ENCODE measurements at places on chromosomes 16 and 17.

GRCh38 chr17:74816905-74817620 is 40.9 kb upstream of the NAT9 start:
- DNase-seq, result no peak

- DNase-seq, result peak; percentile 63
Measured at GRCh38 chr16:51146256-51146924, 4.7 kb downstream of the SALL1 start.

- DNase-seq, result no peak
Measured at GRCh38 chr16:7017006-7017662, 315.5 kb upstream of the RBFOX1 start.

GRCh38 chr16:85420501-85421337 is 192.4 kb upstream of the GSE1 start:
- DNase-seq, result peak; percentile 42

DNA sequence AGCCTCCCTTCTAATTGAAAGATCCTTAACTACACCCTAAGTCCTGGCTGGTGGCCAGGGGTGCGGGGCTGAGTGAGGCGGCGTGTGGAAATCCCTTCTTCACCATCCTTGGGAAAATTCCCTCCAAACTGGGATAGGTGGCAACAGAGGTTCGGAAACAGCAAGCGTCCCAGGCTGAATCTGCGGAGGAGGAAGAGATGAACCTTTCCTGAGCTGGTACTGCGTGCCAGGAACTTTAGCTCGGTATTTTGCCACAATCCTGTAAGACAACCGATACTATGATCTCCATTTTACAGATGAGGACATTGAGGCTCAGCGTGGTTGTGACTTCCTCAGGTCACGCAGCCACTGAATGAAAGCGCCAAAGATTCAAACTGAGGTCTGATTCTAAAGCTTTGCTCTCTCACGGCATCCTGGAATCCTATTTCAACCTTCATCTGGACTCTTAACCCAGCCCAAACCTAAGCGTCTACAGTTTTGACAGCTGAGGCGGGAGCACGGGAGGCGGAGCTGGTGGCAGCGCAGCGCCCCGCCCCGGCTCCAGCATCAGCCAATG is 583 bp upstream of the CYLD start:
- DNase-seq, result no peak

GRCh38 chr17:49018116-49018612 is 21.0 kb downstream of the IGF2BP1 start:
- DNase-seq, result no peak

GRCh38 chr16:85998868-85999729 is 100.1 kb downstream of the IRF8 start:
- DNase-seq, result no peak

GRCh38 chr16:67411339-67411738 is 4.9 kb downstream of the ZDHHC1 start:
- no peak for DNase-seq

DNA sequence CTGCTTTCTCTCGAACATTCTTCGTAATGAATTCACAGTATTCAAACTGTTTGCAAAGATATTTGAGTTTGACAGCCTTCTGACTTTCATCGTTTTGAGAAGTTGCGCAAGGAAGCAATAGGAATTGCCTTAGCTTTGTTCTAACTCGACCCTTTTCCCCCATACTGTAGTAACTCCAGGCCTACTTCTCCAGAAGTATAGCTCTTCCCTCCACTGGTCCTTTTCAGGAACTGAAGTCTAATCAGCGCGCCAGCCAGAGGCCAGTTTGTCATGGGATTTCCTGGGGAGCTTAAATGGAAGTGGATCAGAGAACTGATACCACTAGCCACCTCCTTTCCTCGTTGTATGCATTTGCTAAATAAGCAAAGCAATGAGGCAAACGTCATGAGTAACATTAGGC is 27.9 kb downstream of the CDR2 start:
- no peak for DNase-seq

- no peak for DNase-seq
Measured at GRCh38 chr17:40483679-40484078, 17.7 kb downstream of the TNS4 start.

DNA sequence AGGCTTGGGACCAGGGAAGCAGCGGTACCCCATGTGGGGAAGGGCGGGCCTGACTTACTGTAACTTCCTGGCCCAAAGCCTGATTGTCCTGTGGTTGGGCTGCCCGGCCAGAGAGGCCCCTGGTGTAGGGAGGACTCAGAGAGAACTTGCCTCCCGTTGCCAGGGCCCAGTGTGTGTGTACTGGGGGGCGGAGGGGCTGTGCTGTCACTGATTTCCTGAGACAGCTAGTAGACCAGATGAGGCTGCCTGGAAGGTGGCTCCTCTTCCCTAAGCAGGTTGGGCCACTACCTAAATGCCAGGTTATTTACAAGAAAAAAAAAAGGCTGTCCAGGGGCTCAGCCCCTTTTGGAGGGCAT is 16.7 kb downstream of the SOCS3 start:
- peak; percentile 89 for DNase-seq

DNA sequence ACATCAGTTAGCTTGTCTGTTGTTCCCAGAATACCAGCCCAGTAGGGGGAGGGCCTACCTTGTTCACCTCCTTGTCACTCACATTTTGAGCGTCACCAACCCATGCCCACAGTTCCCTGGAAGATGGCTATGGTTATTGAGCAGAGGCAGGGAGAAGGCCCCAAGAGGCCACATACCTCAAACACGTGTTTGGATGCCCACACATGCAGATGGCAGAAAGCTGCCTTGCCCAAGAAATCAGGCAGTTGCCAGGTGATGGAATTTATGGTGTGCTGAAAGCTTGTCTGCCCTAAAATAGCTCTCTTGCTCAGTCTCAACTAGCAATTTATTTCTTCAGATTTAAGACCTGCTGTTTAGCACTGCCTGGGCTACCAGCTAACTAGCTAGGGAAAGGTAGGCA is 16.5 kb upstream of the CMTM4 start:
- no peak for DNase-seq

DNA sequence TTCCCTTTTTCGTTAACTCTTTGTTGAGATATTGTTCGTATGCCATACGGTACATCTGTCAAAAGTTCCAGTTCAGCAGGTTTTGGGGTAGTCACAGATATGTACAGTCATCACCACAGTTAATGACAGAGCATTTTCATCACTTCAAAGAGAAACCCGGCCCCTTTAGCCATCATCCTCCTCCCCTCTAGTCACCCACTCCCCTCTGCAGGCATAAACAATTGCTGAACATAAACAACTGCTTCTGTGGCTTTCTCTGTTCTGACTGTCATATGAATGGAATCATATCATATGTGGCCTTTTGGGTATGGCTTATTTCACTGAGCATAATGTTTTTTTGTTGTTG is 59.3 kb downstream of the RNF213 start:
- no peak for DNase-seq

DNA sequence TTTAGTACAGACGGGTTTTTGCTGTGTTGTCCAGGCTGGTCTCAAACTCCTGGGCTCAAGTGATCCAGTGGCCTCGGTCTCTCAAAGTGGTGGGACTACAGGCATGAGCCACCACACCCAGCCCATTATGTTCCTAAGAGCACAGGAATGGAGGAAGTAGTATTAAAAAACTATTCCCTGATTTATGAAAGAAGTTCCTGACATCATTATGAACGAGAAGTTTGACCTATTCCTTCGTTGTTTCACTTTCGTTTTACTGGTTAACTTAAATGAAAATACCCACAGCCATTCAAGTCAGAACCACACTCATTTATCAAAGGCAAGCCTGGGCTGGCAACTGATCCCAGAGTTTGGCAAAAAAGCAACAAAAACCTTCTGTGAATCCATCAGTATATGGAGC is 13.5 kb upstream of the CBX4 start:
- DNase-seq, result no peak

DNA sequence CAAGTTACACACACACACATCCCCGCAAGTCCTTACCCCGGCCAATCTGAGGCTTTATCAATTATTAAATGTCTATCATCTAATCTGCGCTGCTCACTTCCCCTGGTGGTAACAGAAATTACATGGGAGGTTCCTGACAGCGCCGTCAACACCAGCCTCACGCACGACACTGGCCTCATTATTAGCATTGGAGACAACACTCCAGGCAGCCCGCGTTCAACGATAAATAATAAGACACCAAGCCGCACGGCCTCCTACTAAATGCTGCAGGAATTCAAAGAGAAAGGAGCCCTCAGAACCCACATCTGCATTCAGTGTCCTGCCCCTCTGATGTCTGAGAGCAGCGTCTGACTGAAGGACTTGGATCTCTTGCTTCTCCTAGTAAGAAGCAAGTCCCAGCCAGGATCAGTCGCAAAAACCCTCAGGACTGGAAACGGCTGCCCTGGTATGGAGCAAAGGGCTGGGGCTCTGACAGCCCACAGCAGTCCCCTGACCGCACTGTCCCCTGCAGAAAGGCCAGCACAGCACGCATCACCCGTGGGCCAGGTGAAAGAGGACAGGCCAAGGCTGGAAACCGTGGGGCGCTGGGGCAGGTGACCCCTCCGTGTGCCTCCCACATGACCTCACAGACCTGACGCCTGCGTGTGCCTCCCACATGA is 7.6 kb upstream of the RPH3AL start:
- no peak for DNase-seq

GRCh38 chr17:68035131-68035522 is 408 bp upstream of the KPNA2 start:
- no peak for DNase-seq

DNA sequence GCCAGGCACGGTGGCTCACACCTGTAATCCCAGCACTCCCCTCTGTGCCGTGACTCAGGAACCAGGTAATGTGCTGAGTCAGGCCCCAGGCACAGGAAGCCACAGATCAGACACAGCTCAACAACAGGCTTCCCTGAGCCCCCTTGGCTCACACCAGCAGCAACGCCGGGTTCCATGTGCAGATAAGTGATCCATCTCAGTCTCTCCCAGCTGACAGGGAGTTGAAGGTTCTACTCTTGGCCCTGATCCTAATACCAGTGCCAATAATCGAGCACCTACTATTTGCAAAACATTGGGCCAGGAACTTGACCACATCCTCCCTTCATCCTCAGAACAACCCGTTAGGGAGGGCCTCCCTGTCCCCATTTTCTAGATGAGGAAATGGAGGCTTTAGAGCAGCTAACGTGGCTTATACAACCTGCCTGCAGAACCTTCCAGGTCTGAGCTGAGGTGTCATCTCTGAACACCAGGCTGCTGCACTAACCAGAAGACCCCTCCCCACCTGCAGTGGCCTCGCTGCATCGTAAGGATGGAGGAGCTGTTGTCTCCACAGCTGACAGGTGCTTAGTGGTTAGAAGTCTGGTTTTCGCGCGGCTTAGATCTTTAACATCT is 64.8 kb upstream of the AMZ2 start:
- no peak for DNase-seq

- peak; percentile 46 for DNase-seq
Measured at GRCh38 chr16:30092373-30093010, 768 bp upstream of the TBX6 start.

DNA sequence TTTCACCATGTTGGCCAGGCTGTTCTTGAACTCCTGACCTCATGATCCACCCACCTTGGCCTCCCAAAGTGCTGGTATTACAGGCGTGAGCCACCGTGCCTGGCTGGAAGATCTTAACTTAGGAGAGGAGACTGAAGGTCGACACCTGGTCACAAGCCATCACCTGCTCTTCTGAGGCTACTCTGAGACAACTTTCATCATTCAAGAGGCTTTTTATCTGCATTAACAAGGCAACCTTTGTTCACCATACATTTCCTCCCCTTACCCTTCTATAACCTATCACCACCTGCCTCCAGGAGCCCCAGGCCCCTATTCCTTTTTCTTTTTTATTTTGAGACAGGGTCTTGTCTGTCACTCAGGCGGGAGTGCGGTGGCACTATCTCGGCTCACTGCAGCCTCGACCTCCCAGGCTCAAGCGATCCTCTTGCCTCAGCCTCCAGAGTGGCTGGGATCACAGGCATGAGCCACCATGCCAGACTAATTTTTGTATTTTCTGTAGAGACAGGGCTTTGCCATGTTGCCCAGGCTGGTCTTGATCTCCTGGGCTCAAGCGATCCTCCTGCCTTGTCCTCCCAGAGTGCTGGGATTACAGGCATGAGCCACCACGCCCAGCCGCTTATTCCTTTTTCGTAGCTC is 6.2 kb downstream of the LITAF start:
- DNase-seq, result no peak

DNA sequence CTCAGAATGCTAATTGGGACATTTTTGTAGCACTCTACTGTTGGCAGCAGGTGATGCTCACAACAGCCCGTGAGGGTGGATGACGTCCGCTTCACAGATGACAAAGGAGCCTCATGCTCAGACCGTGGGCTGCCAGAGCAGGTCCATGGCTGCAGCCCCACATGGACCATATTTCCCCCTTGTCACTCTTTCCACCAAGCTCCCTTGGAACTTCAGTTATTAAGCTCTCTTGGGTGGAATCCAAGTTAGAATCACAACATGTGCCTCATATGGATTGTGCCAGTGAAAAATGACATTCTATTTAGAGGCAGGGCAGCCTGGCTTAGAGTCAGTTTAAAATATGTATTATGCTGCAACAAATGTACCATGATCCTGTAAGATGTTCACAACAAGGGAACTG is 33.2 kb upstream of the STH start:
- DNase-seq, result no peak

GRCh38 chr17:4900231-4901107 is 1.1 kb downstream of the C17orf107 start:
- peak; percentile 15 for DNase-seq

- peak; percentile 2 for DNase-seq
Measured at GRCh38 chr16:78437352-78437968, 338.0 kb downstream of the WWOX start.

DNA sequence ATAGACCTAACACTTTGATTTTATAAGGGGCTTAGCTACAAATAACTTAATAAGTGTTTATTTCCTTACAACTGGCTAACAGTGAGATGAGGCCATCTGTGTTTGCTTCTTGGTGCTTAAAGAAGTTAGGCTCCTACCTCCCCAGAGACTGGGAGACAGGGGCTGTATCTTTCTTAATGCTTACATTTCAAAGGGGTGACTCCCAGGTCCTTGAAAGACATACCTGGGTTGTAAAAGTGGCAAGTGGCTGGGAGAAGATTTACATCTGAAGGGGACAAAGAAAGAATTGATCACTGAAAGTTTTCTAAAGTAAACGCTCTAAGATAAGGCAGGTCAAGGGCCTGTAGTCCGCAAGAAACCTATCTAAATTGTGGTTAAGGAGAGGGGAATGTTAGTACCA is 196.8 kb downstream of the CNTNAP4 start:
- no peak for DNase-seq

- DNase-seq, result no peak
Measured at GRCh38 chr17:75808549-75808904, 23.9 kb downstream of the UNK start.

GRCh38 chr17:47973541-47973940 is 2.6 kb downstream of the CDK5RAP3 start:
- DNase-seq, result no peak

All from fibroblast of skin of right quadriceps (primary cell).